ENCODE measurements at places on chromosomes 7 and 10. TPM values are rescaled to one million over a fixed set of nuclear protein-coding genes. Genes with fewer than 3 reads are reported as not detected.

- no peak for DNase-seq
Measured at GRCh38 chr7:22234227-22234626, 122.7 kb downstream of the RAPGEF5 start.

DNA sequence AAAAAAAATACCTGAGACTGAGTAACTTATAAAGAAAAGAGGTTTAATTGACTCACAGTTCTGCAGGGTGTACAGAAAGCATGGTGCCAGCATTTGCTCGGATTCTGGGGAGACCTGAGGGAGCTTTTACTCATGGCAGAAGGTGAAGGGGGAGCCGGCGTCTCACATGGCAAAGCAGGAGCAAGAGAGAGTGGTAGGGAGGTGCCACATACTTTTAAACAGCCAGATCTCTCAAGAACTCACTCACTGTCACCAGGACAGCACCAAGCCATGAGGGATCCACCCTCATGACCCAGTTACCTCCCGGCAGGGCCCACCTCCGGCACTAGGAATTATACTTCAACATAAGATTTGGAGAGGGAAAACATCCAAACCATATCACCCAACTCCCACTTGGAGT is 25.8 kb downstream of the MSRB2 start:
- no peak for DNase-seq

DNA sequence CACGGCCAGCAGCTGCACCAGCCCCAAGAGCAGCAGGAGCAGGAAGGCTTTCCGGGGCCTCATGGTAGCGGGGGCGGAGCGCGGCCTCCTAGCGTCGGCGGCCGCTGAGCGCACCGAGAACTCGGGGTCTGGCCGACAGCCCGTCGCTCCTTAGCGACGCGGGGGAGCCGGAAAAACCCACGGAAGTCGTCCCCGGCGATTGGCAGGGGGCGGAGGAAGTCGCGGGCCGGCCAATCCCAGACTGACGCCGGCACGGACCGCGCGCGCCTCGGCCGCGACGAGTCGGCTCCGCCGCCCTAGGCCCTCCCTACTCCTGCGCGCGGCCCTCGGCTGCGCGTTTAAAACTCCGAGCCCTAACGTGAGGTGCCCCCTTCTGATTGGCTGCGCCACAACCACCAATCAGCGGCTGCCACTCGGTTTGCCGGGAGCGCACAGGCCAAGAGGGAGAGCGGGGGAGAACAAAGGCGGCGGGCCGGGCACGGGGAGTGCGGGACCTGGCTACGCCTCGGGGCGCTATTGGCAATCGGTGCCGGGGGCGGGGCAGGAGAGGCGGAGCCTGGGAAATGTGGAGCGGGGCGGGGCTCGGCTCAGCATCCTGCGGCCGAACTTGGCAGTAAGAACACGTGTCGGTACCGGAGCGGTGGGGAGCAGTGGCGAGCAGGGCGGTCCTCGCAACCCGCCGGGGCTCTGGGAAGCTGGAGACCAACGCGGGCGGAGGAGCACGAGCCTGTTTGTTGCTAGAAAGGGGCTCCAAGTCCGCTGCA is at the start of gene PDIA4:
TSS of gene PDIA4 (minus strand) at position 160 of the 764 bp plus-strand sequence. CDS start at position 63, 97 bp downstream.
- peak; percentile 100 for DNase-seq

- no peak for DNase-seq
Measured at GRCh38 chr7:146176860-146177259, 60.3 kb downstream of the CNTNAP2 start.

DNA sequence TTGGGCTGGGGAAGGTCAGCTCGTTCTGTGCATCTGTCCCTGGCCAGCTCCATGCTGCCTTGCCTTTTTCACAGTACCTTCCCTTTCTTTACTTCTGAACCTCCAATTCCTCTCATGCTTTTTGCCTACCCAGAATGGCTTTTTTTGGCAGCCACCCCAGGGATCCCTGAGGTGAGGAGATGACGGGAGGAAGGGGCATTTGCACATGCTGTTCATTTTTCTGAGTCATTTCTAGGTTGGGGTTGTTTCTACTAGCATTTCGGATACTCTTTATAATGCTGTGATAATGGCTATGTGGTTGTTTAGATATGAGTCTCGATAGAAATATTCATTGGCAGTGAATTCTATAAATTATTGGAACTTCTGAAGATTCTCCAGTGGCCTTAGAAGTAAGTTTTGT is 415.1 kb upstream of the FZD8 start:
- DNase-seq, result no peak

DNA sequence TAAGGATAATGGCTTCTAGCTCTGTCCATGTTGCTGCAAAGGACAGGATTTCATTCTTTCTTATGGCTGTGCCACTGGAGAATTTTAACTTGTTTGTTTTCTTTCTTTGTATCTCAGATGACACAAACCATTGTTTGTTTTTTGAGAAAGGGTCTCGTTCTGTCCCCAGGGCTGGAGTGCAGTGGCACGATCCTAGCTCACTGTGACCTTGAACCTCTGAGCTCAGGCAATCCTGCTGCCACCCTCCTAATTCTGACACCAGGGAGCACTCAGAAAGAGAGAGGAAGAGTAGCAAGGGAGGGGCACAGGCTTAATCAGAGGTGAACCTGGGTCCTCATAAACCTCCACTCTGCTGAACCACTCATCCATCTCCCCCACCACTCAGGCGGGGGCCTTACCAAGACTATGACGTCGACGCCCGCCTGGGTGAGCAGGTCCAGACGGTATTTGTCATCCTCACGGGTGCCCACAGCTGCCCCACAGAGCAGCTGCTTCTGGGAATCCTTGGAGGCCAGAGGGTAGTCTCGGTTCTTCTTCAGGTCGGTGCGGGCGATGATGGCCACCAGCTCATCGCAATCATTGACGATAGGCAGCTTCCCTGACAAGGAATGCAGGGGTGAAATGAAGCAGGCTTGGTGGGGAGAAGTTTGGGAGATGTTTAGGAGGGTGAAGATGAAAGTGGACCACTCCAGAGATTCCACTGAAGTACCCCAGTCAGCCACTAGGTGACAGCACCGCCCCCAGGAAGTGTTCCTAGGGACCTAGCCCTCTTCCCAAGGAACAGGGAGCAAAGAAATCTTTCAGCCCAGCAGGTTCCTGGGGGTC is 11.6 kb downstream of the IMPDH1 start:
- DNase-seq, result peak; percentile 48

DNA sequence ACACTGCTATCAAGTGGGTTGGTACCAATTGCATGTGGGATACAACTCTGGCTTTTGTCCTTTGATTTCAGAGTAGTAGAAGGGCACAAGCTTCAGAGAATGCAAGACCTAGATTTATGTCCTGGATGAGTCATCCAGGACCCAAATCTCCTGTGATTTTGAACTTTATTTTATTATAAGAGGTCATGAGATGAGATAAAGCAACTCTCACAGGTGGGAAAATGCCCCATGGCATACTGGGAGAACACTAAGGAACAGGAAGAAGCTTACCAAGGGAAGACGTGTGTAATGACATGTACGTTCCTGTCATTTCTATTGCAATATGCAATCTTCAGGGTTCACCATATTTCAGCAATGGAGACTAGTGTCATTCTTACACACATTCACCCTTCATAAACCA is 966 bp downstream of the MALRD1 start:
- no peak for DNase-seq

DNA sequence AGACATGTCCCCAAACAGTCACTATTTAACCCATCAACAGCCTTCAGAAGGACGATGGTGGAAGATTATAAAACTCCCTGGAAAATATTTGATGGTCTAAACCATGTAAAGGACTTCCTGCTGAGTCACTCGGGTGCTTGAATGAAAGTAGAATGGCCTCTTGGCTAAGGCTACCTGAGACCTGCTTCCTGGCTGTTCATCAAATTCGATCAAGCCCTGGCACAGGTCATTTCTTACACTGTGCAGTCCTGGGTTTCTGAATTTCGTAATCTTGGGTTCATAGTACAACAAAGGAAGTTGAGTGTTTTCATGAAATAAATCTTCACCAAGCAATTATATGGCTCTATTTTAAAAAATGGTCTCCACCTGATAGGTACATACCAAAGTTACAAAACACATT is 260.3 kb upstream of the RNF32 start:
- DNase-seq, result no peak

DNA sequence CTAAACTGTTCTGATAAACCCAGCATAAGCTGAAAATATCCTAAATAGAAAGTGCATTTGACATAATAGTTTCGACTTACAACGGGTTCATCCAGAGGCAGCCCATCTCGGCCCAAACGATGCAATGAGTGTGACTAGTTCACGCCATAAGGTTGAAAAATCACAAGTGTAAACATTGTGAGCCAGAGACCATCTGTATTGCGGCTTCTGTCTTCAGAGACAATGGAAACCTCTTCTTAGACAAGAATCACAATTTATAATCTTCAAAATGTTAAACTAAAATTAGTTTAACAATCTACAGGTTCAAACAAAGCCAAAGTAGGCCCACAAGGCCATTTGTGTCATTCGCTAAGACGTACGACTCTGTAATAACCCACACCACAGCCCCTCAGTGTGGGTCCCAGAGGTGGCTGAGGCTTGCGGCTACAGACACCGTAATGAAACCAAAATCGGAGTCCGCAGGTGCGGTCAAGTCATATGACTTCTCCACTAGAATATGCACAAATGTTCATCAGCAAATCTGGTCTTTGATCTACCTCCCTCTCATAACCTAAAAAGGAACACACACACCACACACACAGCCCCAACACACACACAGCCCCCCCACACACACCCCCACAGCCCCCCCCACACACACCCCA is 81.8 kb downstream of the DIP2C start:
- DNase-seq, result no peak

DNA sequence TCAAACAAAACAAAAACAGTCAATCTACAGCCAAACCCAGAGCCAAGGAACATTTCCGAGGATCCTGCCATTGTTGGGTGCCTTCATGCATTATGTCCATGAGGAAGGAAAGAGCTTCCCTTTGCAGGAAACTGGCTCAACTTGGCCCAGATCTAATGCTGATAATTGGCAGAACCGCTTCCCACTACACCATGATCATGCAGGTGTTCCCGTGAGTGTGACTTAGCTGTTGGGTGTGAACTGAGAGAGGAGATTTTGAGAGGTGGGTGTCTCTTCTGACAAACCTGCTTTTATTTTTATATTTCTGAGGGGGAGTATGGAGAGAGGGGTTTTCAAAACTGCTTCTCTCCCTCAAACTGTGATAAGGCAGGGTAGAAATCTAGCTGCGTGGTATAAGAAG is 14.6 kb downstream of the SAP25 start:
- no peak for DNase-seq

GRCh38 chr7:83142365-83142764 is 20.3 kb downstream of the PCLO start:
- no peak for DNase-seq

DNA sequence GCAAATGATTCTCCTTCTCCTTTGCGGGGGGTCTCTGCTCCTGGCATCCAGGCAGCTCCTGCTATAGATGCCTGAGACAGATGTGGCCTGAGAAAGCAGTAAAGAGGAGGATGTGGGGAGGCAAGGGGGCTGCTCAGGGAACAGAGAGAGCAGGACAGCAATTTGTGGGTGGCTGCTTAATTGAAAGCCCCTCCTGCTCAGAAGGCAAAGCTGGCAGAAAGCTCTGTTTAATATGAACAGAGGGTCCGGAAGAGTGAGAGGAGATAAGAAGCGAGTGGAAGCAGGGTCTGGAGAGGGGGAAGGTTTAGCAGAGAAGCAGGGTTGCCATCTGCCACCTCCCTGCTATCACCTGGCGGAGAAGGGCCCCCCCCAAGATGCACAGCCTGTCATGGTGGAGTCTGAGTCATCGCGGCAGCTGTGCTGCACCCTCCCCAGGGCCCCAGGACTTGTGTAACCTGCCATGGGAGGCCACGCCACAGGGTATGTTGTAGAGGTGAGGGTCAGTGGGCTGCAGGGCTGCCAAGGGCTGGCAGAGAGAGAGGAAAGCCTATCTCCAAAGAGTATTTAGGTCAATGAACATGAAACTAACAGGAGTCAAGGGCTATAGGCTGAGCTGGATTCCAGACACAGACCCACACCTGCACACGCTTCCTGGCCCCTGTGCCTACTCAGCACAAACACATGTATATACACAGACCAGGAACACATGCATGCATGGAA is 1109.8 kb upstream of the AUTS2 start:
- DNase-seq, result no peak

GRCh38 chr7:149764481-149765398 is 8.6 kb downstream of the ZNF467 start:
- DNase-seq, result no peak

DNA sequence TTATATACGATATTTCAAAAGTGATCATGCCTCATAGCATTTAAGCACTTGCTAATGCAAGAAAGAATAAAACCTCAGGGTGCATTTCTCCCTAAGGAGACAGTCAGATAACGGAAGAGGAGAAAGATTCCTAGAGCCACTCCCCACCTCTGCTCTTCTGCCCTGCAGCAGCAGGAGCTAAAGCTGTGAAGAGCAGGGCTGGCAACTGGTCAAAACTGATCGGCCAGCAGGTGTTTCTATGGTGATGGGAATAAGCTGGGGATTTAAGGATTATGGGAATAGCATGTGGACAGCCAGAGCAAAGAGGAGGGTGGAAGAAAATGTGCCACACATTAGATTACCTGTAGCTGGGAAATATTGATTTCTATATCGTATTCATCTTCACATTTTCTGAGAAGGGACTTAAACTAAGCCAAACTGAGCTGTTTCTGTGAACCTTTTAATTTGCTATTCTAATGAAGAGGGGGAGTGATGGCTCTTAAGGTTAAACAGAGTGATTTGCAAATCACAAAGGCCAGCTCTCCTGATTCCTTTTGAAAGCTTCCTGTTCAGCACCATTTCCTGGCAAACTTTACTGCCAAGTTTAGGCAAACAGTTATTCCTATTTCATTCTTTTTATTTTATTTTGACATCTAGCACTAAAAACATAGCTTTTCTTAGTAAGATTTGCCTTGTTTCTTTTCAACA is 268.9 kb upstream of the PFKP start:
- no peak for DNase-seq

GRCh38 chr7:32161708-32162107 is 91.5 kb upstream of the PDE1C start:
- DNase-seq, result peak; percentile 39

DNA sequence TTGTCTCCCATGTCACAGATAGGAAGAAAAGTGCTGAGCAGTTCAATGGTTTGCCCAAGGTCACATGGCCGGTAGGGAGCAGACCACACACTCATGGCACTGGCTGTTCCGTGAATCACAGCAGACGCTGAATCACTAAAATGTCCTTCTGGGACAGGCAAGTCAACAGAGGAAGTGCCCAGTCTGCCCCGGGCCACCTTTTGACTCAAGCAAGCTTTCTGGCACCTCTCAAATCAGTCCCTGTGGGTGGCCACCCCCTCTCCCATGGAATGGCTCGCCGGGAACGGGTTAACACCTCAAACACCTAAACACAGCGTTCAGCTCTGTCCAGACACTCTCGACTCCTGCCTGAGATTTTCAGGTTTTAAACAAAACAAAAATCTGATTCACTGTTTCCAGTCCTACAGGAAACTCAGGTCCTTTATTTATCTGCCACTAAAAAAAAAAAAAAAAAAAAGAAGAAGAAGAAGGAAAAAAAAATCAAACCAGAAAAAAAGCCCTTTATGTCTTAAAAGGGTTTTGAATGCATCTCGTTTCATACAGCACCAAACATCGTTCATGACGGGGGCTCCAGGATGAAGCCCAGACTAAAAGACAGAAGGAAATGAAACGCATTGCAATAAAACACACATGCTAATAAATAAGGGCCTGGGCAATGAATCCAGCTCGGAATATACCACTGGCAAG is 15.5 kb downstream of the CARD11 start:
- peak; percentile 72 for DNase-seq

GRCh38 chr10:91220954-91221675 is 652 bp downstream of the PCGF5 start:
- no peak for DNase-seq

GBX1 gene
- not detected for total RNA-seq

TDRD1 gene
- 0.06 TPM for total RNA-seq

EPHB6 gene
- total RNA-seq, result 0.32 TPM

MINDY4 gene
- total RNA-seq, result 5.1 TPM

ATP6V0A4 gene
- total RNA-seq, result 0.06 TPM

TRPV6 gene
- total RNA-seq, result not detected

TWIST1 gene
- 145 TPM for total RNA-seq

ZNF25 gene
- 9.6 TPM for total RNA-seq

STK32C gene
- total RNA-seq, result 12.6 TPM
